ENCODE measurements at places on chromosomes 6 and 20. TPM values are rescaled to one million over a fixed set of nuclear protein-coding genes. Genes with fewer than 3 reads are reported as not detected.

Gene SNAP25
- 11.3 TPM for total RNA-seq

Gene PRDM13
- total RNA-seq: 1.0 TPM

Gene NOX3
- not detected for total RNA-seq

Gene TSPO2
- total RNA-seq: not detected

DNA sequence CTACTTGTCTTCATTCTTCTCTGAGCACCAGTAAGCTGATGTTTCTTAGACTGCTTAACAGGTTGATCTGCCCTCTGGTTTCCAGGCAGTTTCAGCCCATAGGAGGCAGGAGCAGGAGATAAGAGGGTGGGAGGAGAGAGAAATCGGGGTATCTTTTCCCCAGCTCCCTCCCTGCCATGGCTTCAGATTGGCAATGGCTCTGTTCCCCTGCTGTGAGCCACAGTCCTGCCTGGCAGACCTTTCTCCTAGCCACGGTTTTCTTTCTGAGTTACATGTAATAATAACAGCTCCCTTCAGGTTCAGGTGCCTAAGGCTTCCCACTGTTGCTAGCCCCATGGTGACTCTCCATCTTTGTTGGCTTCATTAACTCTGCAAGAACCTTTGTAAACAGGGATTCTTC is 115.3 kb downstream of the CD83 start:
- DNase-seq: no peak

DNA sequence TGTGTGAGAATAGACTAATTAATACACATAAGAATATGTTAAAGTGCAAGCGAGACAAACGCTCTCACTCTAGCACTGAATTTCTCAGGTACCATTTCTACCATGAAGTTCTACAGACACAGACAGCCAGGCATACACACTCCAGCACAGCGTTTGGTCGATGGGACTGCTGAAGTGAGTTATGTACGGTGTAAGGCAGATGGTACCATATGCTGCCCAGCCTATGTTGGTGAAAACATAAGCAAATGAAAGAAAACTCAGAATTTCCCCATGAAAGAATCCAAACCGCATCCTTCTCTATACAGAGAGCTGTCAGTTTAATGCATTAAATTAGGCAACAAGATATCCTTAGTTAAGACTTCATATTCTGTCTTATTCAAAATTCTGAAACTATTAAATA is 34.9 kb downstream of the AGPAT4 start:
- DNase-seq: no peak

DNA sequence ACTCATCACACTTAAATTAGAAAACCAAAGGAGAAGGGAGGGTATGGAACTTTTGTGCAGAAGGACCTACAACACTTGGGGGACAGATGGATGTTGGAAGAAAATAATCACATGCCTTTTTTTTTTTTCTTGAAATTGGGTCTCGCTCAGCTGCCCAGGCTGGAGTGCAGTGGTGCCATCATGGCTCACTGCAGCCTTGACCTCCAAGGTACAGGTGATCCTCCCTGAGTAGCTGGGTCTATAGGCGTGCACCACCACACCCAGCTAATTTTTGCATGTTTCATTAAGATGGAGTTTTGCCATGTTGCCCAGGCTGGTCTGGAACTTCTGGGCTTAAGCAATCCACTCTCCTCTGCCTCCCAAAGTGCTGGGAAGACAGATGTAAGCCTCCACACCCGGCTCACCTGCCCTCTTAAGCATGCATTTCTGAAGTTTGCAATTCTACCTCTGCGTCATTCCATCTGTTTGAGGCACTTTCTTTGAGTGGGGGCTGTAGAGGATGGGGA is 370.8 kb upstream of the JARID2 start:
- DNase-seq: no peak

- DNase-seq: peak; percentile 48
Measured at GRCh38 chr6:16205377-16206144, 32.8 kb upstream of the GMPR start.

Measured in testis (tissue), 5 donors.